ENCODE measurements at places on chromosomes 2 and 18. TPM values are rescaled to one million over a fixed set of nuclear protein-coding genes. Genes with fewer than 3 reads are reported as not detected.

The STARD6 gene
- not detected for total RNA-seq

The UCN gene
- total RNA-seq, result 2.3 TPM

The SH3RF3 gene
- 0.38 TPM for total RNA-seq

The LDLRAD4 gene
- 2.7 TPM for total RNA-seq

The PHOSPHO2 gene
- 3.0 TPM for total RNA-seq

The DNAJC5G gene
- not detected for total RNA-seq

The LMAN2L gene
- 23.9 TPM for total RNA-seq

The TNS1 gene
- total RNA-seq, result 8.2 TPM

The RAX gene
- total RNA-seq, result not detected

The PDK1 gene
- total RNA-seq, result 2.0 TPM

The MOB4 gene
- 42.6 TPM for total RNA-seq

The PCARE gene
- total RNA-seq, result not detected

The OR6B2 gene
- total RNA-seq, result not detected

The CHPF gene
- 32.4 TPM for total RNA-seq

The SEPTIN2 gene
- total RNA-seq, result 265 TPM

The FIGN gene
- total RNA-seq, result 2.1 TPM

The EML6 gene
- 1.2 TPM for total RNA-seq

The GATA6 gene
- total RNA-seq, result 2.8 TPM

The TRPM8 gene
- total RNA-seq, result 0.59 TPM

The NDC80 gene
- 11.2 TPM for total RNA-seq

The DSC1 gene
- not detected for total RNA-seq

The HK2 gene
- total RNA-seq, result 1.1 TPM

The TMEM150A gene
- 10.5 TPM for total RNA-seq

The GAREM2 gene
- total RNA-seq, result 9.7 TPM
